ENCODE measurements at places on chromosomes 16 and 17.

GRCh38 chr16:73067671-73068540, 20.0 kb upstream of the ZFHX3 start:
- no peak for DNase-seq

- DNase-seq = no peak
These were observed 3.9 kb downstream of the CTRB2 start for GRCh38 chr16:75203096-75203495.

- DNase-seq = no peak
These were observed 37.2 kb upstream of the BCO1 start for GRCh38 chr16:81201267-81201666.

- no peak for DNase-seq
These were observed 12.7 kb downstream of the CFAP20 start for GRCh38 chr16:58116529-58116928.

GRCh38 chr16:25691519-25692091, at the start of gene HS3ST4:
Gene HS3ST4, plus strand, starts transcription at chr16:25691959.
- DNase-seq = no peak

- no peak for DNase-seq
These were observed 75.2 kb downstream of the KATNIP start for GRCh38 chr16:27625050-27625697.

GRCh38 chr16:66508248-66508913, 41.5 kb downstream of the TK2 start:
- no peak for DNase-seq

DNA sequence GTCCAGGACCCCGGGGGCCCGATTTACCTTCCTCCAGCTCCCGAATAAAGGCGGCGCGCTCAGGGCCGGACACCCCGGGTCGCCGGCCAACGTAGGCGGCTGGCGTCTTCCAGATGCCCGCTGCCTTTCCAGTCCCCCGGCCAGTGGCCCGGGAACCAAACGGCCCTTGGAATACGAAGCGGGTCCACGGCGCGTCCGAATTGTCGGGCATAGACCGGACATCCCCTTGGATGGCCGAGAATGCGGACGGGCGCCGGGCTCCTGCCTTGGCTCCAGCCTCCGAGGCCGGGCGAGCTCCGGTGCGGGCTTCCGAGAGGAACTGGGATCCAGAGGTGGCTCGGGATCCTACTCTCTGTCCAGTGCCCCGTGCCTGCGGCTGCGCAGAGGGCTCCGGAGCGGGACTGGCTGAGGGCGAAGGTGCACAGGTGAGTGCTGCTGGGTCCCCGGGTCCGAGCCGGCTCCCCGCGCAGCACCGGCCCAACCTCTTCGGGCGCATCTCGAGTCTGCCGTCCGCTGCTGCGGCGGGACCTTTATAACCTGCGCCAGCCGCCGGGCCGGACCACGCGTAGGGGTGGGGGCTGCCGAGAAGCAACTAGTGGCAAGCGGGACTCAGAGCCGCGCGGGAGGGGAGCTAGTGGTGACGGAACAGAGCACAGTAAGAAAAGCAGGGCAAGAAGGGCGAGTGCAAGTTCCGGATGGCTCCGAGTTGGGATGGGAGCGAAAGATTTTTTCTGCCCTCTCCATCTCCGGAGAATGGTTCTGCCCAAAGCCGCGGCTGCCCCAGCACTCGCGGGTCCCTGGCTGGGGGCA, at the start of gene HAP1:
TSS of gene HAP1 (minus strand) at position 505 of the 810 bp plus-strand sequence. CDS start at position 496, 9 bp downstream.
- peak; percentile 57 for DNase-seq

GRCh38 chr17:74836191-74836590, 23.5 kb downstream of the GRIN2C start:
- DNase-seq = no peak

GRCh38 chr17:58911741-58912343, 156.2 kb downstream of the PPM1E start:
- DNase-seq = no peak

DNA sequence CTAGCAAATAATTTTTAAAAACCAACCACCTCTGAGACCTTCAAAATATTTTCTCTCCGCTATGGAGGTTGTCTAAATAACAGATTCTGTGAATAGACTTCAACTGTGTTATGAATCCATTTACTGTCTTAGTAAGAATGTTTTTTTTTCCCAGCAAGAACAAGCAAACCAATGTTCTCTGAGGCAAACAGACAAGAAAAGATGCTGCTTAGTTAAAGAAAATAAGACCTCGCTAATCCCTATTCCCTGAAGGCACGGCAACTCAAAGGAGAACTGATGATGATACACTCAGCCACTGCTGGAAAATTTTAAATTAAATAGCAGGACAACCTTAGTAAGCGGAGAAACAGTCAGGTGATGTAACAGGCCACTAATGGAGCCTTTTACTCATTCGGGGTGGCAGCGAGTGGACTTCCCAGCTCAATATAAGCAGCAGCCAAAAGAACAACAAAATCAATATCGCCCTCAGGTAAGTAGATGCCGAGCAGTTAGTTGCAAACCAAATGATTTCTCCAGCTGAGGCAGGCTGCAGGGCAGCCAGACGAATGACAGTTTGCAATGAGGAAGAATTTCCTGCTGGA, 81.8 kb downstream of the CPPED1 start:
- DNase-seq = no peak

- DNase-seq = no peak
These were observed 2.1 kb downstream of the MED13 start for GRCh38 chr17:62062944-62063343.

DNA sequence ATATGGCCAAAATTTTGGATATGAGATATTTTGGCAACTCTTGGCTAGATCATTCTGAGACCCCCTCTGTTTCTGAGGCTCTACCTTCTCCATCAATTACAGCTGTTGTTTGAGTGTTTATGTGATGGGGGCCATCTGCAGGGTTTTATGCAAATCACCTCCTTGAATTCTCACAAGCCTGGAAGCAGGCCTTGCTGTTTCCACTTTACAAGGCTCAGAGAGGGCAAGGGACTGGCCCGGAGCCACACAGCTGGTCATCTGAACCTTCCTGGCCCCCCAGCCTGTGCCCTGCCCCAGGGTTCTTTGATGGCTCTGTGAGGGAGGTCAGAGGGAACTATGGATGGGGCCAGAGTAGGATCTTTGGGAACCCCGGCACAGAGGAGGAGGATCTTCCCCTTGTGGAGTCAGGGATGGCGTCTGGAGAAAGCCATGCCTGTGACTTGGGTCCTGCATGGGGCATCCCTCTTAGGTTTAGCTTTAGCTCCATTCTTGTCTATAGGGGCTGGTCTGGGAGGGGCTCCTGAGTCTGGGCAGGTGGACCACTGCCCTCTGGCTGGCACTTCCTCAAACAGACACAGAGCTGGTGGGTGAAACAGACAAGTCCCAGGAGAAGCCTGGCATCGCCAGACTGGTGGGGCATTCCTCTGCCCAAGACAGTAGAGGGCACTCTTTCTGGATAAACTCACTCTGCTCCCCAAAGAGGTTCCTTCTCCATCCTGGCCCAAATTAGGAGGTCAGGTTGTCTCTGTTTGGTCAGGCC, 26.2 kb downstream of the IL21R start:
- no peak for DNase-seq

GRCh38 chr17:81405411-81405872, 10.2 kb downstream of the BAHCC1 start:
- no peak for DNase-seq

GRCh38 chr16:28131181-28131580, 67.7 kb upstream of the GSG1L start:
- no peak for DNase-seq

DNA sequence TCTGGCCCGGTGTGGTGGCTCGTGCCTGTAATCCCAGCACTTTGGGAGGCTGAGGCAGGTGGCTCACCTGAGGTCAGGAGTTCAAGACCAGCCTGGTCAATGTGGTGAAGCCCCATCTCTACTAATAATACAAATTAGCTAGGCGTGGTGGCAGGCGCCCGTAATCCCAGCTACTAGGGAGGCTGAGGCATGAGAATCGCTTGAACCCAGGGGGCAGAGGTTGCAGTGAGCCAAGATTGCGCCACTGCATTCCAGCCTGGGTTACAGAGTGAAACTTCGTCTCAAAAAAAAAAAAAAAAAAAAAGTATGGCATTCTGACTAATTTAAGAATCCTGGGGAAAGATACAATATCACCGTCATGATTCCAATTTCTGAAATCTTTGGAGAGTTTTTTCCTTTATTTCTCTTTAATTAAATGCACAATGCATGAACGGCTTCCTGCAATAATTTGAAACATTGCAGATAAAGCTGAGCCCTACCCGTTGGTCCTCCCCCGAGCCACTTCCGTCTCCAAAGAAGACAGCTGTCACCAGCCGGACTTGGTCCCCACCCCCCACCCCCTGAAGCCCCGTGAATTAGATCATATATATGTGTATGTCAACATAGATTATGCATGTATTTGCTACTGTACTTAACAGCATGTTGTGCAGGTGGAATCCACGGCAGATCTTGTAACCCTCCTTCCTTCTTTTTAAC, 142.6 kb upstream of the PLCG2 start:
- no peak for DNase-seq

DNA sequence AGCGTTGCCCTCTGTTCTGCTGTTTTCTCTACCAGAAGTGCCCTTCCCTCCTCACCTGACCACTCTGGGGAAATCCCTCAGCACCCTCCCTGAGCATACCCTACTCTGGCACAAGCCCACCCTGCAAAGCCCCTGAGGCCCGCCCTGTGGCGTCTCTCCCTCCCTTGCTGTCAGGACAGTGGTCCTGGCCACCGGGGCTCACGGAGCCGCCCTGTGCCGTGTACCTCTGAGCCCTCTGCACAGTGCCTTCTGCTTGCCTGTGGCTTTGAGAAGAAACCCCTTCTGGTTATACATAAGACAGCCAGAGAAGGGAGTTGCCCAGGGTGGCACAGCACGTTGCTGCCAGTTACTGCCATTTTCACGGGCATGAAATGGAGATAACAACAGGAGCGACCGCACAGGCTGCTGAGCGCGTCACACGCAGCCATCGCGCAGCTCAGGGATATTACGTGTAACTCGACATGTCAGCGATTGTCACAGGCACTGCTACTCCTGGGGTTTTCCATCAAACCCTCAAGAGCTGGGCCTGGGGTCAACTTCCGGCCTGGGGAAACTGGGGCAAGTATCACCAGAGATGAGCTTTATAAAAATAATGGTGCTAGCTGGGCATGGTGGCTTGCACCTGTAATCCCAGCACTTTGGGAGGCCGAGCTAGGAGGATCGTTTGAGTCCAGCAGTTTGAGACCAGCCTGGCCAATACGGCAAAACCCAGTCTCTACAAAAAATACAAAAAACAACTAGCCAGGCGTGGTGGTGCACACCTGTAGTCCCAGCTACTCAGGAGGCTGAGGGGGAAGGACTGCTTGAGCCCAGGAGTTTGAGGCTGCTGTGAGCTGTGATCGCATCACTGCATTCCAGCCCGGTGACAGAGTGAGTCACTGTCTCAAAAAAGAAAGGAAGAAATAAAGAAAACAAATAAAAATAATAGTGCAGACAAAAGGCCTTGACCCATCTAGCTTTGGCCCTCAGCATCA, 14.8 kb downstream of the SCGB1C2 start:
- no peak for DNase-seq

- peak; percentile 82 for DNase-seq
These were observed 4.9 kb downstream of the MT1F start for GRCh38 chr16:56662357-56663354.

DNA sequence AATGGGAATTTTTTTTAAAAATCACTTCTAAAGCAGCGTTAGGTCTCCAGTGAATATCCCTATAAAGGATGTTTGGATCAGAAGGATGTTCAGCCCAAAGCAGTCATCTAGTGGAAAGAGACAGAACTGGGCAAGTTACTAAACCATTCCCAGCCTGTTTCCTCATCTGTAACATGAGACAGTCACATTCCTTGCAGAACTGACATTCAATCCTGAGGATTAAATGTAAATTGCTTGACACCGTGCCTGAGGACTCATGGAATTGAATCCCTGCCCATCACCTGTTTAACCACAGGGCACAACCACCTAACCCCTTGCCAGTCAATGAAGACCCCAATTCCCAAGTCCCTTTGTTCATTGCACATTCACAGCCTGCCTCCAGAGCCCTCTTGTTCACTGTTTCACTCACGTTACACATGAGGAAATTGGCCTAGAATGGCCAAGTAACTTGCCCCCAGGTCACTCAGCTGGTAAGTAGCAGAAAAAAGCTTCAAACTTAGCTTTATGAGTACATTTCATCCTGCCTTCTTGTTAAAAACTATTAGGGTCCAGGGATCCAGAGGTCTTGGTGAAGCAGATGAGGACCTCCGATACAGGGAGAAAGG, 1.4 kb downstream of the CMTM2 start:
- DNase-seq = no peak

- DNase-seq = no peak
These were observed 45.2 kb downstream of the SNX29 start for GRCh38 chr16:12021578-12022253.

DNA sequence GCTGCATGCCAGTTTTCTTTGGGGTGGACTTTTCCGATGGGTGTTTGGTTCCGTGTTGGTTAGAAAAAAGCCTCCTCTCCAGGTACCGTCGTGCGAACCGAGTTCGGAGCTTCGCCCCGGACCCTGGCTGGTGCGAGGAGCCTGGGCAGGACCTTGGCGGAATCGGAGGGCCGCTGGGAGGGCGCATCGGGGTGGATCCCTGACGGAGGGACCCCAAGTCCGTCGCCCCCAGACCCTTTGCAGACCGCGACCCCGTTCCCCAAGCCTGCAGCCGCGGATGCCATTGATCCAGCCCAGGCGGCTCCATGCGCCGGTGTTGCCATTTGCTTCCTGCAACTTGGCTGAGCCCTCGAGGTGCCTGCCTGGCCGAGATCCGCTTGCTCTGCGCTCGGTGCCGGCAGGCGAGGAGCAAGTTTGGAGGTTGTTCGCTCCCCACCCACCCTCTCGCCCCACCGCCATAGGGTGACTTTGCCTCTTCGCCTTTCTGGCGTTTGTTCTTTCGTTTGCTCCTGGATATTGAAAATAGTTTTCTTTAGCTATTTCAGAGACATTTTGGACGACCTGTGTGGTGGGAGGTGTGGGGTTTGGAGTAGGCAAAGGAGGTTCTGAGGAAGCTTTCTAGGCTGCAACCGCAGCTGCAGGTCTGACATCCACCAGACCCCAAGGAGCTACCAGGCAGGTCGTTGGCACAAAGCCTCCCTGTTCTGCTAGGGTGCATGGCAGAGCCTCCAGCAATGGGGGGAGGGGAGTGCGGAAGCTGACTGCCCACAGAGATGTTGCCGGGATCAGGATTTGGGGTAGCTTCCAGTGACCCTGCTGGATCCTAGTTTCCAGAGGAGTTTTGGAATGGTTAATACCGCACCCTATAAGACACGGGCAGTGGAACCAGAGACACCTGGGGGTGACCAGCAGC, 58.2 kb downstream of the RAP1GAP2 start:
- no peak for DNase-seq
